ENCODE measurements at places on chromosomes 3 and 15.

GRCh38 chr3:131775650-131776049, 259.2 kb downstream of the CPNE4 start:
- DNase-seq: no peak

GRCh38 chr3:72426618-72427397, 421.4 kb downstream of the SHQ1 start:
- DNase-seq: peak; percentile 27

GRCh38 chr15:77180270-77180669, 109.4 kb upstream of the TSPAN3 start:
- DNase-seq: peak; percentile 23

DNA sequence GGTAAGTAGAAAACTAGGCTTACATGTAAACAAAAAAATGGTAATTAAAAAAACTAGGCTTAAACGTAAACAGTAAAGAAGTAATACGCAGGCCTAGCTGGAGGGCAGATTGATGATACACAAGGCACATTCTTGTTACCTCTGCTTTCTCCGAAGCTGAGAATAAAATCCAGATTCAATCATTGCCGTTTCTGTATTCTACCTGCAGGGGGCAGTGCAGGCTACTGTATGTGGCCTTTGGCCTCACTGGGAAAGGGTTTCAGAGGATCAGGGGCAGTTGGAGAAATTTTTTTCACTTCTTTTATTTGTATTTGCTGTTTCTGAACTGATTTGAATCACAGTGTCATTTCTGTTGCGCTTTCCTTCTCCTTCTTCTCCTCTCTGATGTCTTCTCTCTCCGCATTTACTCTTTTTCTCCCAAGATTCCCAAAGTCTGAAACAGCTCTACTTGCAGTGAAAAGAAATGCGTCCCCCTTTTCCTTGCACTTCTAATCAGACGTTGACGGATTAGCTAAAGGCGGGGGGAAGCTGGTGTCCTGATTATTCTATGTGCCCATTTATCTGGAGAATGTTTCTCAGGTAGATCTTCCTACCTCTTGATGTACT, 67.1 kb upstream of the MCTP2 start:
- peak; percentile 82 for DNase-seq

Data from suppressor macrophage treated with lipopolysaccharide for 1 hour (primary cell).